Effector CD4-positive, alpha-beta T cell (primary cell): ENCODE measurements at places on chromosomes 2 and 18.

DNA sequence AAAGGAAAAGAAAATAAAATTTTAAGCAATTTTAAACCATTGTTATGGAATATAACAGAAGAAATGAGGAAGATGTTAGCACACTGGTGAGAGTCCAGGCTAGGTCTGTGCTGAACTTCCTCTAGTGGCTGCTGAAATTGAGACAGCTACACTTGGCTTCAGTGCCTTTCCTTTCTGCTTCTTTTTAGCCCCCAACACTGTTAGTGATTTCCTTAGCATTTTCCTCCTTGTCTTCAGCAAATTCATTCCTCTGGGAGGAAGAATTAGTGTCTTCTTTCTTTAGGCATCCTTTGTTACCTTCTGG, 47.6 kb downstream of the ITGAV start:
- DNase-seq = no peak

DNA sequence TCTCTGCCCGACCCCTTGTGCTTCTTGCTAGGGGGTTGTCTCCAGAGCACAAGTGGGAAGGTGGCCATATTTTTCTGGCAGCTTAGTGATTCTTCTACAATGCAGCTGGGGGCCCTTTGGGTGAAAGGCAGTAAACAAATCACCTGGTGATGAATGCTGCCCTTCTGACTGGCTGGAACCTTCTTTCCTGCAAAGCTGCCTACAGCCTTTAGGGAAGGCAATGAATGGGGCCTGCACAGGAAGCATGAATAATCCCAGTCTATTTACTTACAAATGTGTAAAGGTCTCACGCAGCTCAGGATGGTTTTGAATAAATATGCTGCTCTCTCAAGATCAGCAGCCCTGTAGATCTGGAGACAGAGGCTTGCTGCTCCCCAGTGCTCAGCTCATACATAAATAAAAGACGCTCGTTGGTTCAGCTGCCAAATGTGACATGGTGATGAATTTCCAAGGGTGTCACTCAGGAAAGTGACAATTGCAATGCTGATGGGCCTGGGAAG, 289.2 kb downstream of the TDRD15 start:
- DNase-seq = no peak

GRCh38 chr2:111167076-111167862, 46.6 kb downstream of the BCL2L11 start:
- DNase-seq = no peak

GRCh38 chr2:174341293-174341994, 6.7 kb downstream of the SP9 start:
- peak; percentile 82 for DNase-seq

GRCh38 chr18:55579501-55580270, 8.3 kb downstream of the TCF4 start:
- DNase-seq = no peak

DNA sequence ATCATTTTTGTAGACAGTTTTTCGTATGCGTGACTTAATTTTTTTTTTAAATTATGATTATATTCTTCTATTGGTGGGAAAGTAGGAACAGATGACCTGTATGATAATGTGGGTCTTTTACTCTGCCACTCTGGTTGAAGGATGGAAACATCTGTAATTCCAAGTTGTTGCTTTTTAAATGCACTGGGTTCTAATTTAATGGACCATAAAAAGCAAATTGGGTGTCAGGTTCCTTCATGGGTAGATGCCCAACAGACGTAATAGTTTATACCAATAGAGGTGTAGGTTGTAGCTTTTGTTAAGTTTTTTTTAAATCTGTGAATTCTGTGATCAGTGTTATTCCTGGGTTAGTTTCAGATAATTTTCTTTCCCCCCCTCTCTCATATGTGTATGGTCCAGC, 117.6 kb downstream of the MAP4K4 start:
- DNase-seq = no peak

- DNase-seq = no peak
Measured at GRCh38 chr2:169366066-169366465, 3.7 kb upstream of the LRP2 start.
